ENCODE measurements at places on chromosomes 12 and 14.

- no peak for DNase-seq
Measured at GRCh38 chr14:100102156-100102785, 37.0 kb downstream of the EVL start.

DNA sequence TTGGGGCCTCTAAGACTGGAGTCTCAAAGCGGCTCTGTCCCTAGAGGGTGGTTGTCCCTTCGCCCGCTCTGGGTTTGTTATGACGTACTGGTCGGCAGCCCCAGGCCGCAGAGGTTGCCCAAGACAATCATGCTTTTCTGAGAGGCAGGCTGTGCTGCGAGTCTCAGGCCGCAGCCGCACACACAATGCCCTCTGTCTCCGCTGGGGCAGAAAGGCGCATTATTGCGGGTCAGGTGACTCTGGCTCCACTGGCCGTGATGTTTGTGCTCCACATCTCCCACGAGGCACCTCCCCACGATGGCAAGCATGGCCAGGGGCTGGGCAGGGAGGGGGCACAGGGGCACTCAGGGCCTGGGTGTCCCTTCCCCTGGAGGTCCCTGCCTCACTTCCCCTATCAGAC is 21.0 kb upstream of the PLEKHG3 start:
- peak; percentile 97 for DNase-seq

- DNase-seq = no peak
Measured at GRCh38 chr12:2634471-2634870, 160.3 kb upstream of the FKBP4 start.

DNA sequence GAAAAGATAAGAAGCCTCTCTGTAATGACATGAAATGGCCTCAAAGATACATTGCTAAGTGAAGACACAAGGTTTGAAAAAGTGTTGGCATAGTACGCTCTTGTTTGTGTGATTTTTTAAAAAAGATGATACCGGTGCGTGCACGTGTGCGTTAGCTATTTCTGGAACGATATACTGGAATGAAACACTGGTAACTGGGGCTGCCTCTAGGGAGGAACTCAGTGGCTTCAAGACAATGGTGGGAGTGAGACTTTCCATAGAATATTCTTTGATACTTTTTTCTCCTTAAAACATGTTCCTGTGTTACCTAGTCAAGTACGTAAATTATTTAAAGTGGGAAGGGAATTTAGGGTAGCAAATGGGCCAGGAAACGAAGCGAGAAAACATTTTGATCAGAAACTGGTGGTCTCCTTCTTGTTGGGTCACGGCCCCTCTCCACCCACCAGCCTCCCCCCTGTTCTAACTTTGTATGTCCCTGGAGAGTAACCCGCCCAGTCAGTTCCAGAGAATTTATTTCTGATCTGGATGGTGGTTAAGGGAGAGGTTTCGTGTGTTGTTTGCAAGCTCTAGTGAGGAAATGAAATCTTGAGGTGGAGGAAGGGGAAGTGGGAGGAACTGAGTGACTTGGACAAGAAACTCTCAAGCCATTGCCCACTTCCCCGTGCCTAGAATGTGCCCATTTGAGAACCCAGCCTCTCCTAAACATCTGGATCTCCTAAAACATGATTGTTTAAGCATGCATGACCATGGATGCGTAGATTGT is 6.6 kb downstream of the FGF6 start:
- peak; percentile 56 for DNase-seq

GRCh38 chr12:122866950-122867607 is 28.8 kb downstream of the VPS37B start:
- DNase-seq = no peak

DNA sequence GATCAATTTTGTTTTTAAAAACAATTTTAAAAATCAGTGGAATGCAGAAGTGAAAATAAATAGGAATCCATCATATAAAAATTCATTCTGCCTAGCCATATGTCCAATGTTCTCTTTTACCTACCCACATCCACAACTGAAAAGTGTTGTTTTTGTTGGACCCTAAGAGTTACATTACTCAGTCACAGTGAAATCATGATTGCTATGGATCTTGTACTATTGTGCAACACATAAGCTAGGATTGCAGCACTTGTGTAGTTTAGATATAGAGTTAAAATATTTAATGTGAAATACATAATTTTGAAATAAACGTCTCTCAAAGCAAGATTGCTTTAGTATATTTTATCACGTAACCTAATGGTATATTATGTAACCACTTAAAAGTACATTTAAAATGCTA is 213.3 kb upstream of the CLEC14A start:
- DNase-seq = no peak

DNA sequence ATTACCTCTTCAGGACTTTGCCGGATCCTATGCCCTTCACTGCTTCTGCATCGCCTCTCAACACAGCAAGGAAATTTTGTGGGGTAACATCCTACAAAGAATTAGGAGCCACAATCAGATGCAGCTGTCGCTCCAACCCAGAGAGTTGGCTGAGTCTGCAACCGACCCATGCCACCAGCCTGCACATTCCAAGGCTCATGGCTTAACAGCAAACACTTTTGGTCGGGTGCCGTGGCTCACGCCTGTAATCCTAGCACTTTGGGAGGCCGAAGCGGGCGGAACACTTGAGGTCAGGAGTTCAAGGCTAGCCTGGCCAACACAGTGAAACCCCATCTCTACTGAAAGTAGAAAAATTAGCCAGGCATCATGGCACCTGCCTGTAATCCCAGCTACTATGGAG is 32.3 kb downstream of the LGMN start:
- no peak for DNase-seq

- no peak for DNase-seq
Measured at GRCh38 chr14:64758025-64758521, 53.8 kb downstream of the PLEKHG3 start.

DNA sequence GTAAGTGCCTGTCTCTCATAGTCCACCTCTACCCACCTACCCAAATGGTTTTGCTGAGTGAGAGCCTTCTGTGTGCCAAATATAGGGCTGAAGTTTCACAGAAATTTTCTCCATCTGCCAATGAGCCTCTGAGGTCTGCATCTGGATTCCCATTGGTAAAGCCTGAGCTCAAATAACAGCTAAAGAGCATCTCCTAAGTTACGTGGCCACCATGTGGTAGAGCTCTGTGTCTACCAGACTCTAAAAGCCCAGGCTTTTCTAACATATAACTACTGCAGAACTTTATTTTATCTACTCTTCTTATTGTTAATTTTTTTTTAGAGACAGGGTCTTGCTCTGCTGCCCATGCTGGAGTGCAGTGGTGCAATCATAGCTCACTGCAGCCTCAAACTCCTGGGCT is 16.0 kb downstream of the AMDHD1 start:
- no peak for DNase-seq

GRCh38 chr12:95004610-95005009 is 1.1 kb upstream of the NDUFA12 start:
- no peak for DNase-seq

DNA sequence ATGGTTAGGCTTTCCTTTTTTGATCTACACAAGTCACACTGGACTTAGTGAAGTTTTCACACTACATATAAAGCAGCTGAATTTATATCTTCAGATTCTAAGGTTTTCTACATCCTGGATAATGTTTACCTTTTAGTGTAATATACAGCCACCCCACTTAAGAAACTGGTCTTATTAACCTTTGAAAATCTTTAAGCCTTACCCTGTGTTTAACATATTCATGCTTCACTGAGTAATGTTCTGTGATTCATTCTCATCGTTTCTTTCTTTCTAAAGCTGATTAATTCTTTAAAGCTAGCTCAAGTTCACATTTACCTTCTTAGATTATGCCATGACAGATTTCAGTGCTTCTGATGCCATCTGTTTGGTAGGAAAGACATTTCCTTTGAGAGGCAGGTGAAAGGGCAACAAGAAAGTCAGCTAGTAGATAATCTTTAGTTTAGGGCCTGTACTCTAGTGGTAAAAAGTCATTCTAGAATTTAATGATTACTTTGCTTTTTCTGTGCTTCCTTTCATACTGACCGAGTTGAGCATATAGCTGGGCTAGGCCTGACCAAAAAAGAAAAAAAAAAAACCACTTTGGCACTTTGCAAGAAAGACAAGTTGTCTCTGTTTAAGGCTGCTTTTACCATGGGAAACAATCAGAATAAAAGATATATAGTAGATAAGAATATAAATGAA is 690.9 kb upstream of the FBXO33 start:
- DNase-seq = no peak

GRCh38 chr12:30164382-30165318 is 380.9 kb upstream of the TMTC1 start:
- DNase-seq = no peak

GRCh38 chr12:46675736-46676135 is 150.1 kb downstream of the SLC38A4 start:
- no peak for DNase-seq

DNA sequence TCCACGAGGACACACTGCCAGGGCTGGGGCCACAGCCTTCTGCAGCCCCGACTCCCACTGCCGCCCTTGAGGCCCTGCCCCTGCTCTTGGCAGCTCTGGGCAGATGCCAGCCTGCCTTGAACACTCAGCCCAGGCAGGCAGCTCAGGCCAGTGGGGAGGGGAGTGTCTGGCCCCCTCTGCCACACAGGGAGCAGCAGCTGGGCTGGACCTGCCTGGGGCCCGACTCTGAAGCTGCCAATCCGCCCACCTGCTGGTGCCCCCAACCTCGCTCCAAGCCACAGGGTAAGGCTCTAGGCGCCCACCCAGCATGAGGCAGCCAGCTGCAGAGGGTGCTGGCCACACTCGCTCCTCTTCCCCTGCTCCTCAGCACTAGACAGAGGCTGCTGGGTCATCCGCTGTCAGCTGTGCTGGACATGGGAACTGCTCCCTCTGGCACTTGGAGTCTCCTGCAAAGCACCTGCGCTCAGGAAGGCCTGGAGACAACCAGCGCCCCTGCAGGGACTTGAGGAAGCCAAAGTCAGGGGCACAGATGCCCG is 24.6 kb upstream of the NUDT14 start:
- no peak for DNase-seq

GRCh38 chr14:97319691-97320090 is 522.5 kb downstream of the VRK1 start:
- DNase-seq = no peak

GRCh38 chr14:73887694-73888459 is 1.2 kb downstream of the ZNF410 start:
- DNase-seq = no peak

DNA sequence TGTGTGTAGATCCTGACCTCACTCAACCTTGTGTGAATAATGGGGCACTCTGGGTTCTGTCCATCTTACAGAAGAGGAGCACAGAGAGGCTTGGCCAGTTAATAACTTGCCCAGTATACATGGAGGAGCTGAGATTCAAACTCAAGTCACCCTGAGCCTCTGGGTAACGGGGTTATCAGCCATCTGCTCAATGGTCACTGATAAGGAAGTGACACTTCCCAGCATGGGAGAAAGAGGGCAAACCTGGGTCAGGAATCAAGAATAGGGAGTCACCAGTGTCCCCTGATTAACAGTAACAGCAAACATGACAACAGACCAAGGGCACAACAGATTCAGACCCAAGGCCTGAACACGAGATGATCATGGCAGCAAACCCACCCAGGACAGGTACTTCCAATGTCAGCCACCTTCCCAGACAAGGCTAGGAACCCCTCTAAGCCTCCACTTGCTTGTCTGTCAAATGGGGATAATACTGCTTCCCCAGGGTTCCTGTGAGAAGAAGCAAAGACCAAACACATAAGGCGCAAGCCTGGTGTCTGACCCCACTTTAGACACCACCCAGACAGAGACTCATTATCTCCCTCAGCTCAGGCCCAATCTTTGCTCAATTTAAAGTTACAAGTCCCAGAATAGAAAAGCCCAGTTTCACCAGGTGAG is 3.6 kb downstream of the CCDC85C start:
- DNase-seq = no peak

All from Ammon's horn (tissue), 1 donor.